ENCODE measurements at places on chromosomes 3 and 15. TPM values are rescaled to one million over a fixed set of nuclear protein-coding genes. Genes with fewer than 3 reads are reported as not detected.
A peak's percentile ranks its signal among the peaks of the same experiment; 100 is the strongest.

DNA sequence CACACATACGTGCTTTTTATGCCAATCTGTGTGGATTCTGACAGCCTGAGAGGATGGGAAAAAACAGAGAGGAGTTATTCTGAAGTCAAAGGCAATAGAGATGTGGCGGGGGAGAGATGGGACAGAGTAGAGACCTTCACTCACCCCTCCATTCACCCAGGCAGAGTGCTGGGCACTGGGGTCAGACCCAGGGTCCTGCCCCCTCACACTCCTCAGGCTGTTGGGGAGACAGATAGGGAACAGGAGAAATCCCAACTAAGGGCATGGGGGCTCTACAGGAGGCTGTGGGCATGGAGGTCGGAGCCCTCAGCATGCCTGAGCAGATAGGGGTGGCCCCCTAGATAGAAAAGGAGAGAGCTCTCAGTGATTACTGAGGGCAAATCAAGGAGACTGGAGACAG lies 30.3 kb downstream of the SLC22A14 start:
- no peak for DNase-seq

- no peak for DNase-seq
Observed at GRCh38 chr3:190387578-190388213, at the start of gene CLDN16. Gene CLDN16 (plus strand): TSS chr3:190388163. CDS start chr3:190388330, 167 bp downstream.

Gene ACKR2
- 0.69 TPM for total RNA-seq

- no peak for DNase-seq
Observed at GRCh38 chr3:42052484-42053351, 38.4 kb upstream of the TRAK1 start.

Gene CCDC80
- not detected for total RNA-seq

- DNase-seq, result no peak
Observed at GRCh38 chr3:52130966-52131622, 23.1 kb downstream of the POC1A start.

DNA sequence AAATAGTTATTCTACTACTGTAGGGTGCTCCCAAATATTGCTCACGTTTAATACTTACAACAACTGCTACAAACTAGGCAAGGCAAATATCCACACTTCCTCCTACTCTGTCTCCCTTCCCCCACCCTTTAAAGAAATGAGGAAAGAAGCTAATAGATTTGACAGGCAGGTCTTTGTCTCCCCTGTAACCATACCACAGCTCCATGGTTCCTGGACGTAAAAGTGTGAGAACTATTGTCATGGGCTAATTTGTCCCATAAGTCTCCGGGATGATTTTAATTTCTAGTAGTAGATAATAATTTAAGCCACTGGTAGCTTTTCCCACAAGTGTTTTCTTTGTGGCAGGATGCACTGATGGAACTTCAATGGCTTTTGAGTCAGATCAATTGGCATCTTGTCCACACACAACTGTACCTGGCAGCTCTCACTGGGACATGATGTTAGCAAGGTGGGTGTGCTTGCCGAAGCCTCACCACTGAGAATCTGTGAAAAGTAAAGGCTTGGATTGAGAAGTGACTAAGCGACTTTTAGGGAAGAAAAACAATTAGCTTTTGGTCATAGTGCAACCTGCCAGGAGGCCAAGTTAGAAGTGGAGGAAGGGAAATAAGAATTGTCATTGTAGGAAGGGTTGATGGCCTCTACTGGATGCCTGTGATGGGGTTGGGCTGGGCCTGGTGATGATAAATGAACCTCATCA lies 1.4 kb upstream of the CPOX start:
- DNase-seq, result no peak

Gene ATP8B4
- 38.5 TPM for total RNA-seq

DNA sequence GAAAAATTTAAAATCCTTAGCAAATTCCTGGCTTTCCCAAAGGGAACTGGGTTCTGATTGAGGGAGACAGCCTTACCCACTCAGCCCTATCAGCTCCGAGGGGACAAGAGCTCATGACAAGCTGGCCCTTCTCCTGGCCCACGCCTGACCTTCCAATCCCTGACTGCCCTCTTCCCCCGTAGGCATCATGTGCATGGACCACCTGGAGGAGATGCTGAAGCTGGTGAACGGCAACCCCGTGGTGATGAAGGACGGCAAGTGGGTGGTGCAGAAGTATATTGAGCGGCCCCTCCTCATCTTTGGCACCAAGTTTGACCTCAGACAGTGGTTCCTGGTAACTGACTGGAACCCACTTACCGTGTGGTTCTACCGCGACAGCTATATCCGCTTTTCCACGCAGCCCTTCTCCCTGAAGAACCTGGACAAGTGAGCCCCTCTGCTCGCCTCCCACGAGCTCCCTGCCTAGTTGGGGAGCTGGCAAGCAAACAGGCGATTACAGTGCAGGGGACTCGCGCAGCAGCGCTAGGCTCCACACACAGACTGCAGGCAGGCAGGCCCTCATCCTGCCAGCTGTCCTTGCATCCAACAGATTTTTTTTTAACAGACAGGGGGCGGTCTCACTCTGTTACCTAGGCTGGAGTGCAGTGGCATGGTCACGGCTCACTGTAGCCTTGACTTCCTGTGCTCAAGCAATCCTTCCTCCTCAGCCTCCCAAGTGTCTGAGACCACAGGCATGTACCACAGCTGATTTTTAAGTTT lies 16.8 kb downstream of the RPUSD3 start:
- peak; percentile 82 for DNase-seq

DNA sequence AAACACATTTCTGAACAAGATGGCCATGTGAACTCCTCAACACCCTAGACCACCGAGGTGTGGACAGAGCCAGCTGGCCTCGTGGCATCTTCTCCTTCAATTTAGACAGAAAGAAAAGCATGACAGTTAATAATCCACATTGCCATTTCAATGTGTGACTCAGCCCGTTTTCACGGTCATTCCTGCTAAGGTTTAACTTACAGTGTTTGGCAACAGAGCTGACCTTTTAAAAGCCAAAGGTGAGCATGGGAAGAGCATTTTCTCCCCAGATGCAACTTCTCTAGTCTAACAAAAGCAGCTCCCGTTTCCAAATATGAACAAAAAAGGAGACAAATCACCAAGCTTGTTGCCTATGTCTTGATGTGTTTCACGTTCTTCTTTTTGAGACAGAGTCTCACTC lies 417.6 kb upstream of the WNT5A start:
- DNase-seq, result no peak

All from activated CD4-positive, alpha-beta T cell treated with anti-CD3 and anti-CD28 coated beads, Interleukin-2, amount 10 ng/mL, durations not matched to agents 24 days and 14 days (primary cell).